A549 treated with Hydrocortisone at 1 μM for 4 hours (cell line): ENCODE measurements at places on chromosomes 6 and 20. TPM values are rescaled to one million over a fixed set of nuclear protein-coding genes. Genes with fewer than 3 reads are reported as not detected.

Gene HTR1E
- not detected in 5 replicates for total RNA-seq

Gene RARS2
- 18.4 to 22.0 TPM (median 21.6 TPM) in 5 replicates for total RNA-seq

Gene FAM110A
- total RNA-seq: 7.1 to 11.6 TPM (median 9.8 TPM) in 5 replicates

Gene ZKSCAN4
- total RNA-seq: 2.5 to 3.0 TPM (median 2.6 TPM) in 5 replicates

Gene CCN6
- not detected in 5 replicates for total RNA-seq

Gene THBD
- total RNA-seq: 94.1 to 131 TPM (median 126 TPM) in 5 replicates

Gene PDE7B
- total RNA-seq: 0.62 to 0.73 TPM (median 0.63 TPM) in 5 replicates

Gene GSTA3
- not detected in 5 replicates for total RNA-seq

Gene PTPN1
- 49.0 to 62.8 TPM (median 52.8 TPM) in 5 replicates for total RNA-seq

Gene TLDC2
- not detected in 5 replicates for total RNA-seq

Gene FAM83B
- total RNA-seq: 0.02 to 0.03 TPM in 2 of 5 replicates, not detected in the others

Gene C20orf204
- total RNA-seq: 0.23 to 0.52 TPM (median 0.32 TPM) in 5 replicates

Gene CLIC5
- not detected in 5 replicates for total RNA-seq

Gene ZDHHC14
- 2.6 to 4.1 TPM (median 3.1 TPM) in 5 replicates for total RNA-seq

Gene CST2
- total RNA-seq: 0.59 to 1.2 TPM (median 0.71 TPM) in 5 replicates

Gene RGL2
- total RNA-seq: 11.7 to 14.0 TPM (median 13.1 TPM) in 5 replicates

Gene TULP4
- total RNA-seq: 3.9 to 11.3 TPM (median 6.3 TPM) in 5 replicates

Gene BMP5
- not detected in 5 replicates for total RNA-seq

Gene SIRPB1
- total RNA-seq: 0.32 to 0.71 TPM (median 0.55 TPM) in 5 replicates

Gene SLC13A3
- total RNA-seq: 0.09 to 0.14 TPM in 2 of 5 replicates, not detected in the others
